Sigmoid colon (tissue), 7 donors: ENCODE measurements at places on chromosomes 4 and X. TPM values are rescaled to one million over a fixed set of nuclear protein-coding genes. Genes with fewer than 3 reads are reported as not detected.

The CORIN gene
- polyA plus RNA-seq = 0.34 TPM

The CLDN34 gene
- not detected for polyA plus RNA-seq

The RS1 gene
- polyA plus RNA-seq = not detected

The RBMXL3 gene
- polyA plus RNA-seq = not detected

GRCh38 chr4:113007151-113007550, 42.3 kb upstream of the ANK2 start:
- DNase-seq = no peak

GRCh38 chr4:167117273-167117672, 117.0 kb downstream of the SPOCK3 start:
- no peak for DNase-seq

- no peak for DNase-seq
These were observed 113.9 kb downstream of the GPR143 start for GRCh38 chrX:9651737-9652136.

- DNase-seq = no peak
These were observed 89.0 kb upstream of the MAPK10 start for GRCh38 chr4:86448871-86449270.

GRCh38 chr4:24368801-24369200, 215.6 kb downstream of the DHX15 start:
- no peak for DNase-seq

- DNase-seq = peak; percentile 81
These were observed 13.5 kb downstream of the ASB11 start for GRCh38 chrX:15301924-15302323.

- no peak for DNase-seq
These were observed 51.5 kb upstream of the TRPC3 start for GRCh38 chr4:122003335-122003734.

DNA sequence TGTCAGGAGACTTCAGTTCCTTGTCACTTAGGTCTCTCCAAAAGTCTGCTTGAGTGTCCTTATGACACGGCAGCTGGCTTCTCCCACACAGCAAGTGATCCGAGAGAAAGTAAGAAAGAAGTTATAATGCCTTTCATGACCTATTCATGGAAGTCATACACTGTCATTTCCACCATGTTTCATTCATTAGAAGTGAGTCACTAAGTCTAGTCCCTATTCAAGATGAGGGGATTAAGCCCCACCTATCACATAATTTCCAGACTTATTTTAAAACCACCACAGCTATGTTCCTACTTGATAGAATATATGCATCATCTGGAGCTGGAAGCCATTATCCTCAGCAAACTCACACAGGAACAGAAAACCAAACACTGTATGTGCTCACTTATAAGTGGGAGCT, 25.2 kb upstream of the COL25A1 start:
- no peak for DNase-seq

DNA sequence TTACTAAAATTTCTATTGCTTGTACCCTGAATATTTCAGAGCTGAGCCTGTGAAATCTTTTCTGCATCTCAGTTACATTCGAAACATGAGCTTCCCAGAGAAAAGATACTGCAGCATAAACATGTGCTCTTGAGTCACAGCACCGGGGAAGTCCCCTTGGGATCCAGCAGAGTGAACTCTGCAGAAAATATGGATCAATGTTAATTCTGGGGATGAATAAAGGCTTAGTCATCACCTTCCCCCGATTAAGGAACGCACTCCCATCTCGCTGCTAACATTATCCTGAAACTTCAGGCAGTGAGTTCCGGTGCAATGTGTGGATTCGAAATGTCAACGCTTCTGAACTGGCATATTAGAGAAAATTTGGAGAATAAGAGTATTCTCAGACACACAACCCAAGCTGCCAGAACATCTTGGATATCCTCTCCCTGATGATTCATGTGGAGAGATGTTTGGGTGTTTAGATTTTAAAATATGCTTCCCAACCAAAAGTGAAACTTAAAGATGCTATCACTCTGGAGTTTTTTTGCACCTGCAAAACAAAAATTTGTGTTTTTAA, 90.8 kb downstream of the IRF2 start:
- DNase-seq = peak; percentile 85

DNA sequence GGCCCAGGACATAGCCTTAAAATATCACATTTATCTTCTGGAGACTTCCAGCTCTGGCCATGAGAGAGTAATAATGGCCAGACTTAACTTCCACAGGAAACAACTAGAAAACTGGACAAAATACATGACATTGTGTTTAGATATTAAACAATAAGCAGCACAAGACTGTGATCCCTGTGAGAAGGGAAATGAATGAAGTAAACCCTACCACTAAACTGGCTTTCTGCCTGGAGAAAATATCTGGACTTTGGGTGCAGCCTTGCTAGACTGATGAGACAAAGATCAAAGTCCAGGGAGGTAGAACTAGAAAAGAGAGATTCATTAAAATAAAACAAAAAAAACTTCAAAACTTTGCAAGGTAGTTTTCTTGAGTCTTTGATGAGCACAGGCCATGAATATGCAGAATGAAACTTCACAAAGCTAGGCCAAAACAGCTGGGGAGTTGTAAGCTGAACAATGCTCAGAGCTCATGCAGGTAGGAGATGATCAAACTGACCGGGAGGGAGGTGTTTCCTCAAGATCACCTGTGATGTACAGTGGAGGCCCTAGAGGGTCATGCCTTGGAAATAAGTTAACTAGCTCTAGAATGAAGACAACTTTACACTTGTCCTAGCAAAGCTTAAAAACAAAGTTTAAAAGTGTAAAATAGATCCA, 147.0 kb upstream of the SH3RF1 start:
- no peak for DNase-seq

DNA sequence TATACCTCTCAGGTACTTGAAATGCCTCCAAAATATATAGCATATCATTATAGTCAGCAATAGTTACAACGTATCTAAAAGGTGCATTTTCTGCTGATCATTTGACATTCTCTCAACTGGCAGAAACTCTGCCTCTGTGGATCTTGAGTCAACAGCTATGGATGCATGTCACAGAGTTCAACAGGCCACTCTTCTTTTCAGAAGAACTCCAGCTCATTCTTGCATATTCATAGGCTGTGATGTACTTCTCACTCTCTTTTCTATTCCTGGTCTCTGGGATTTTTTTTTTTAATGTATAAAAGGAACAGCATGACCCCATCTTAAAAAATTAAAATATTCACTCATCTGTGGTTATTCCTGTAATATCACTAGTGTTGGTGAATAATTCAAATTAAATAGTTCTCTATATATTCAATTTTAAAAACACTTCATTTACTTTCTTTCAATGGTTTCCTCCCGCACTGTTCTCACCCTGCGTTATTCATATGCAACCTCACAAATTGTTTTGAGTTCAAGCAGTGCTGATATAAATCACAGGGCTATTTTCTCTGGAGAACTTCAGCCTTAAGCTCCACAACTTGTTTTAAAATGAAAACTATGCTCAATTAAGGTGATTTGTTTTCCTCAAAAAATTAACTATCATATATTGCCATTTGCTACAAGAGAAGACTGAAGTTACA, 1111.2 kb upstream of the ADGRL3 start:
- DNase-seq = no peak

GRCh38 chrX:138858438-138858837, 146.9 kb upstream of the FGF13 start:
- no peak for DNase-seq

DNA sequence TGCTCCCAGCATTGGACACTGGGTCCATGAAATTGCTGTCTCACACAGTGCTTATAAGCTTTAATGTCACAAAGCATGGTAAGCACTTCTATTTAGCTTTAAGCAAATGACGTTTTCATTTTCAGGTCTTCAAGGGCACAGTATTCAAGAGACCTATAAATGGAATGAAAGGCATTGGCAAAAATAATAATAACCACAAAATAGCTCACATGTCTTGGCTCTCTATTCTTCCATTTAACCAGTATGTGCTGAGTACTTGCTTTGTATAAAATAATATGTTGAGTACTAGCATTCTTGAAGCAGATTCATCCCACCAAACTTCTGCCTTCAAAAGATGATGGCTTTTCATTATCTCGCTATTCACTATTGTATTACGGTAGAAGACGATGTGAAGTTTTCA, 203.0 kb downstream of the ADAMTS3 start:
- DNase-seq = no peak

DNA sequence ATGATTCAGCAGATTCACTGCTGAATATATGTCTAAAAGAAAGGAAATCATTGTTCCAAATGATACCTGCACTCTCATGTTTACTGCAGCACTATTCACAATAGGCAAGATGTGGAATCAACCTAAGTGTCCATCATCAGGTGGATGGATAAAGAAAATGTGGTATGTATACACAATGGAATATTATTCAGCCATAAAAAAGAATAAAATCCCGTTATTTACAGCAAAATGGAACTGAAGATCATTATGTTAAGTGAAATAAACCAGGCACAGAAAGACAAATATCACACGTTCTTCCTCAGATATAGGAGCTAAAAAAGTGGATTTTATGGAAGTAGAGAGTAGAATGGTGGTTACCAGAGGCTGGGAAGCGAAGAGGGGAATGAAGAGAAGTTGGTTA, 130.4 kb downstream of the STIM2 start:
- DNase-seq = no peak
